ENCODE measurements at places on chromosomes 3 and 15.

DNA sequence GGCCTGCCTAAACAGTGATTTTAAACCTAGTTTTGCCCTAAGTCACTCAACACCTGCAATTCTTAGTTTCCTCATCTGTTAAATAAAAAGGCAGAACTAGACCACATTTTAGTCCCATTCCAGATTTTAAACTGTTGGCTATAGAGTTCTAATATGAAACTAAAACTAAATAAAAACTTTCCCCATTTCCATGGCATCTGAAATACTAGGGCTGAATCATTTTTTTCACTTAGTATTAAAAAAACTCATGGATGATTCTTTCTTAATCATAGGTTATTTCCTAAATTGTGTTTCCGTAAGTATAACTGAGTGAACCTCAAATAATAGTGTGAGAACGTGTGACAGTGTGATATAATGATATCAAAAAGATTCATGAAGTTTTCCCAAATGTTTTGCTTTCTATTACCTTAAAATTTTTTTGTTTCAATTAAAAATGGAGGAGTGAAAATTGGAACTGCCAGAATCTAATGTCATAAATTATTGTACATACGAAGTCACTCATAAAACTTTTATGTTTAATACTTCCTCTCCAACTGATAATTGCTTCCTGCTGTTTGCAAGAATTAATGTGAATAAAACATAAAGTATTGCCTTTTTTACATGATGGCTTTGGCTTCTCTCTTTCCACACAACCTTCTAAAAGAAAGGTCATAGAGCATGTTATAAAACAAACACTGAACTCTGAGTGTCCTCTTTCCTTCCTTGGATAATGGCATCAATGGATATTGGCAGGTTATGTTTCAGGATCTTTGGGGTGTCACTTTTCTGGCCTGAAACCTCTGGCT, 315.1 kb upstream of the MME start:
- no peaks in the 10 kb centered on the region for H3K27me3 ChIP-seq
- H3K4me1 ChIP-seq: no peaks in the 10 kb centered on the region
- no peak for DNase-seq

DNA sequence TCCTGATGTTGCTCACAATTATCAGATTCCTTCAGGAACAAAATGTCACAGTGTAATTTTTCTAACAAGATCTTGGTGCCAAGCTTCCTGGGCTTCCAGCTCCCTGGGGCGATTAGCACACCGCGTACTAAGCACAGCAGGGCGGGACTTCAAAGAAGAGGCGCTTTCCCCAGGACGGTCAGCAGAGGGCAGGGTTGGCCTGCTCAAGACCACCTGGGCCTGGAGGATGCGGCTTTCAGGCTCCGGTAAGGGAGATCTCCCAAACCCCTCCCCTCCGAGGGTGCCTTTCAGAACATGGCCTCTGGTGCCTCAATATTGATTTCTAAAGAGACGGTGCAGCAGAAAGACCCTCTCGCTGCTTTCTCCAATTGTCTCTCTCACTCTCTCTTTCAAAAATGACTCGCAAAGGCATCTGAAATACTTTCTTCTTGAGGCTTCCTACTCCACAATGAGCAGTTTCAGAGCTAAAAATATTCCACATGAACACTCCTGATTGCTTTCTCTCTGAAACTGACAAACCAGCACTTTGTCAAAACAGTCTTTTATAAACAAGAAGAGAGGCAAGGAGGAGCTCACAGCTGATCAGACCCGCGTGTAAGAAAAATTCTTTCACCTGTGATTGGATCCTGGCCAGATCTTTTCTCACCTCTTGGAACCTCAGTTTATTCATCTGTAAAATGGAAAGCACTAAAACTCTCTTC, 154.0 kb downstream of the ADAMTS9 start:
- H3K27me3 ChIP-seq: no peaks in the 10 kb centered on the region
- no peak overlapping the region for H3K4me3 ChIP-seq
- H3K4me1 ChIP-seq: peaks cover 16% of the 10 kb centered on the region
- H3K27ac ChIP-seq: no peak overlapping the region

GRCh38 chr3:58628823-58629562, 37.6 kb downstream of the FAM3D start:
- H3K27ac ChIP-seq: no peak overlapping the region
- no peaks in the 10 kb centered on the region for H3K27me3 ChIP-seq
- H3K4me3 ChIP-seq: no peak overlapping the region
- H3K36me3 ChIP-seq: no peaks in the 10 kb centered on the region

- H3K4me3 ChIP-seq: no peak overlapping the region
- H3K27me3 ChIP-seq: no peaks in the 10 kb centered on the region
- peak overlapping the region; percentile 47 for H3K27ac ChIP-seq
- peaks cover 9% of the 10 kb centered on the region for H3K4me1 ChIP-seq
- no peak for DNase-seq
These were observed 81.6 kb downstream of the PPCDC start for GRCh38 chr15:75104804-75105557.

DNA sequence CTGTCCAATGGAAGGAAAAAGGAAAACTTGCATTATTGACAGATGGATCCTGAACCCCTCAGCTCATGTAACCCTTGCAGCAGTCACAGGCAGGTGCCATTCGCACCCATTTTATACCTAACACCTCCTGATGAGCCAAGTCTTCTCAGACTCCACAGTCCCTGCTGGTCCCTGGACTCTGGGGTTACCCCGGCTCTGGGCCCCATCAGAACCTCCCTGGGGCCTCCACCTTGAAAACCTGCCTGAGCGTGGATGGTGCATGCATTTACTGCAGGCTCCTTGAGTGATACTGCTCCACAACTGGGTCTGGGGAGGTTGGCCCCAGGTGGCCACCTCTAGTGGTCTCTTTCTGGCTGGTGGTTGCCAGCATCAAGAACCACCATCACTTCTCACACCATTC, 15.9 kb upstream of the DOCK3 start:
- no peaks in the 10 kb centered on the region for H3K36me3 ChIP-seq
- no peaks in the 10 kb centered on the region for H3K4me1 ChIP-seq
- H3K4me3 ChIP-seq: no peak overlapping the region
- H3K27ac ChIP-seq: no peak overlapping the region
- DNase-seq: no peak

DNA sequence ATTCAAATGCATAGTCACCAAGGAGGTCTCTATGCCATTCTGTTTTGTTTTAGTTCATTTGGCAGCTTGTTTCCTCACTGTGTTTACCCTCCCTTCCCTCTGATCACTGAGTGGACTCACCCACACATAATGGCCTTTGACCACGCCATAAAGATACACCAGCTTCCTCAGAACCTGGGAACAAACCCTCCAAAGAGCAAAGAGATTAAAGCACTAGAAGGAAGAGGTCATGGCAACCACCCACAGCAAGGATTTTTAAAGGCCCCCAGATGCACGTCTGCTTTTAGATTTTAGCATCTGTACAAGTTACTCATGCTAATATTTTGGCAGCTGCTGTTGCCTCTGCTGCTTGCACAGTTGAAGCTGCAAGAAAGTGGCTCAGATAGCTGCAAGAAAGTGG, 47.9 kb upstream of the CADPS start:
- no peaks in the 10 kb centered on the region for H3K4me1 ChIP-seq
- no peaks in the 10 kb centered on the region for H3K36me3 ChIP-seq
- H3K27ac ChIP-seq: no peak overlapping the region
- no peak overlapping the region for H3K4me3 ChIP-seq
- no peak for DNase-seq
- no peaks in the 10 kb centered on the region for H3K27me3 ChIP-seq

DNA sequence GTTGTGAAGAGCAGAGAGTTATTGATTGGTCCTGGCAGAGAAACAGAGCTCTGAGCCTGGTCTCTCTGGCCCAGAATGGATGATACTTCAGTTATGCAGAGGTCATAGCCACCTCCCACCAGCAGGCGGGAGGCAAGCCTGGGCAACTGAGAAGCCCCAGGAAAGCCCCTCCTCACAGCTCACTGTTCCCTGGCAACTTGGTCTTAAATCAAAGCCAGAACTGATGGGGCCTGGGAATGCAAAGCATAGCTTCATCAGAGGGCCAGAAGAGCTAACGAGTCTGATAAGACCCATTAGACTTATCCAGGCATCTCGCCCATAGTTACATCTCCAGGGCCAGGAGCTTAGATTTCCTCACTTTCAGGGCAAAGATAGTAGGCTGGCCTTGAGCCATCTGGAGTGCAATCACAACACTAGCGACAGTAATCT, 5.5 kb upstream of the COLQ start:
- no peaks in the 10 kb centered on the region for H3K36me3 ChIP-seq
- no peaks in the 10 kb centered on the region for H3K27me3 ChIP-seq
- H3K4me3 ChIP-seq: no peak overlapping the region
- peak; percentile 21 for DNase-seq
- H3K4me1 ChIP-seq: no peaks in the 10 kb centered on the region

DNA sequence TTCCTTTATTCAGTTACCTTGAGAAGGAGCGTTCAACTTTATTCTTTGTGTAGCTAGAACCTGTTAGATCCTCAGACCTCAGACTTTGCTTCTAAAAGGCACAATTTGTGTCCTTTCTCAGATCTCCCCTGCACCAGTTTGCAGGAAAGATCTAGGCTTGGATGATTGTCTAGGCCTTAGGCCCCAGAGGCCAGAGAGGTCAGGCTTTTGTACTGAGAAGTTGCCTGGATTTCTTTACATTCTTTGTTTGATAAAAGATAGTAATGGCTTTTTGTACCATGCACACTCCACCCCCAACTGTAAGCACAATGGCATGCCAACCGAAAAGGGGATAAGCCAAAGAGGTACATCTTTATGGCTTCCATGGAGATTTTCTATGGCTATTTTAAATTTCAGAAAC, 719.6 kb upstream of the NR2F2 start:
- no peak for DNase-seq
- no peaks in the 10 kb centered on the region for H3K36me3 ChIP-seq
- H3K4me3 ChIP-seq: no peak overlapping the region
- no peak overlapping the region for H3K27ac ChIP-seq
- no peaks in the 10 kb centered on the region for H3K4me1 ChIP-seq
